Renal pelvis (tissue), 12 donors: ENCODE measurements at places on chromosomes 5 and 9.
A peak's percentile ranks its signal among the peaks of the same experiment; 100 is the strongest.

GRCh38 chr5:132873119-132873929 is at the start of gene LEAP2:
TSS of gene LEAP2 (plus strand) at chr5:132873668. CDS start at chr5:132873695, 27 bp downstream.
- DNase-seq = no peak

GRCh38 chr5:58358501-58359178 is 101.2 kb downstream of the PLK2 start:
- no peak for DNase-seq

GRCh38 chr9:86043999-86044398 is 55.4 kb downstream of the GOLM1 start:
- no peak for DNase-seq

DNA sequence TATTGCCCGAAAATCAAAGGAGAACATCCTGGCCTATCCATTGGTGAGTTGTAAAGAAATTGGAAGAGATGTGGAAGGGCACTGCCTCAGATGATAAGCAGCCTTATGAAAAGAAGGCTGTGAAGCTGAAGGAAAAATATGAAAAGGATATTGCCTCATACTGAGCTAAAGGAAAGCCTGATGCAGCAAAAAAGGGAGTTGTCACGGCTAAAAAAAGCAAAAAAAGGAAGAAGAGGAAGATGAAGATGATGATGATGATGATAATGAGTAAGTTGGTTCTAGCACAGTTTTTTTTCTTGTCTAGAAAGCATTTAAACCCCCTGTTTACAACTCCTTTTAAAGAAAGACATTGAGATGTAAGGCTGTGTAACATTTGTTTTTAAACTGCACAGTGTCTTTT is 59.8 kb upstream of the ZBED3 start:
- DNase-seq = no peak

DNA sequence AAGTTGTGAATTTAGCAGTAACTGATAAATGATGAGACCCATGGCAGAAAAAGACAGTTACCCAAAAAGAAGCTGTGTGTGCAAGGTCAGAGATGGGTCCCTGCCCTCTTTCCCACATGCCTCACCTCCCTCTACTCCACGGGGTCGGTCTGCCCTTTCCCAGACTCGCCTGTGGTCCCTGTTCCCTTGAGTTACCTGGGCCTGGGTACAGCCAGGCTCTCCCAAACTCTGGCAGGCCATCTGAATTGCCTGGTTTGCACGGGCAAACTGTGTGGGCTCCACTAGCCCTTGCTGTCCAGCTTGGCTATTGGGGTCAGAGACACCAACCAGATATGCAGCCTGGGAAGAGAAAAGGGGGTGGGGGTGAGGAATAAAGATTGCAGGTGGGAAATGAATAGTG is 18.4 kb upstream of the TPM2 start:
- DNase-seq = no peak

DNA sequence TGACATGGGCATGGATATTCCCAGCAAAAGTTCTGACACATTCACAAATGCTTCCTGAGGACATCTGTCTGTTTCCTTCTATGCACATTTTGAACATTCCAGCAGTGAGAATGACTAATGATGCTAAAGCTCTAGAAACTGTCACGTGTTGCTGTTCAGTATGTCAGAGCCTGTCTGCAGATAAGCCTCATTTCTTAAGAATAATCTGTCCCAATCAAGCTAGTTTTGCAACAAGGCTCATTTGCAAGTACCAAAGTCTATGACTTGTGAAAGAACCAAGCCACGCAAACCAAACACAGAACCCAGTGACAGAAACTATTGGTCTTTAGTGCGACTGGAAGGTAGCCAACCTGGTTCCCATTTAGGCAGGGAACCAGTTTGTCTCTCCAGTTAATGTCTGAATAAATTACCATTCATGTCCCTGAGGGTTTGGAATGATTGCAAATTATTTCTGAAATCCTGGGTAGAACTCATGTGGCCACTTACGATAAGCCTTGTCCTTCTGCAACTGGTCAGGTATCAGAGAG is 178.5 kb downstream of the C9orf152 start:
- DNase-seq = no peak

- no peak for DNase-seq
These were observed 43.5 kb downstream of the ADAMTS2 start for GRCh38 chr5:179301796-179302195.

GRCh38 chr9:78775696-78776295 is 478.9 kb downstream of the PSAT1 start:
- DNase-seq = no peak

GRCh38 chr9:97280755-97281330 is 26.6 kb upstream of the CCDC180 start:
- DNase-seq = no peak

GRCh38 chr9:138100711-138101350 is 223.2 kb downstream of the CACNA1B start:
- no peak for DNase-seq

DNA sequence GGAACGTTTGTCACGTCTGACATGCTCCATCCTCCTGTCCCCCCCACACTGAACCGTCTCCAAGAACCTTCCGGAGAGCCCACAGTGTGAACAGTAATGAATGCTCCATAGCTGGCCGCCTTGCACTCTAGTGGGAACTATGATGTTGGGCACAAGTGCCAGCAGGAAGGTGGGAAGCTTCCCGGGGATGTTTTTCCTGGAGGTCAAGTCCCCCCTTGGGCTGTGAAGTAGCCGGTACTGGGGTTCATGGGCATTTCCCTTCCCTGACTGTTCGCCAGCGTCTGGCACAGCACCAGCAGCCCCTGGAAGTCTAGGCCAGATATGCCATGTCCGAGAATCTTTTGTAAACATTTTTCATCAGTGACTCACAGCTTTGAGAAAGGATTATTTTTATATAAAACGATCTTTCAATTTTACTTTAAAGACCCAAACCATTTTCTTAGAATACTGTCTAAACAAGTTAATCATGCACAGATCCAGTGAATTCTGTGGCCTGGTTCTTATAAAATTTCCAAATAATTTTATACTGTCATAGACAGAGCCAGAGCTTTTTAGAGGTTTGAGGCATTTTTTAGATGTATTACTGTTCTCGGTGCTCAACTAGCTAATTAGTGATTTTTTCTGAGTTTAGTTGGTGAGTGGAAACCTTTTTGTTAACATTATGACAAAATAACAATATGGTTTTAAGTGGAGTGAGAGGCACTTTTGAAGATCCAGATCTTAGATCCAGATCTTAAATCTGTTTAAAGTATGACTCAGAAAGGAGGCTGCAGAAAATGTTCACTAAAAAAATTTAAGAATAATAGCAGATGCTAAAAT is 11.6 kb downstream of the ABL1 start:
- no peak for DNase-seq

DNA sequence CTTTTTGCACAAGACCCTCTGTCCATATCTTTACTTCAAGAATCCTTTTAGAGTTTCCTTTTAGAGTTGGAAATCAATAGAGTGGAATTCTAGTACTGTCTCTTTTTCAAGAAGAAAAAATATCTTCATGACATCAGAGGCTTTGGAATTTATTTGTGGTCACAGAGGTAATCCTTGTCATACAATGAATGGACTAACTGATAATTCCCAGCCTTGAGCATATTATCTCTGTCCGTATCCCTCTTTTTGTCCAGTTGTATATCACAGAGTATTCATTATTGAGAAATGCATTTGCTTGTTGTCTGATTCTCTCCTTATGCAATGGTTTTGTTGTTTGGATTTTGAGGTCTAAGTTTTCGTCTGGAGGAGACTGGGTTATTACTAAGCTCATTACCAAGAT is 82.0 kb upstream of the HAPLN1 start:
- no peak for DNase-seq

DNA sequence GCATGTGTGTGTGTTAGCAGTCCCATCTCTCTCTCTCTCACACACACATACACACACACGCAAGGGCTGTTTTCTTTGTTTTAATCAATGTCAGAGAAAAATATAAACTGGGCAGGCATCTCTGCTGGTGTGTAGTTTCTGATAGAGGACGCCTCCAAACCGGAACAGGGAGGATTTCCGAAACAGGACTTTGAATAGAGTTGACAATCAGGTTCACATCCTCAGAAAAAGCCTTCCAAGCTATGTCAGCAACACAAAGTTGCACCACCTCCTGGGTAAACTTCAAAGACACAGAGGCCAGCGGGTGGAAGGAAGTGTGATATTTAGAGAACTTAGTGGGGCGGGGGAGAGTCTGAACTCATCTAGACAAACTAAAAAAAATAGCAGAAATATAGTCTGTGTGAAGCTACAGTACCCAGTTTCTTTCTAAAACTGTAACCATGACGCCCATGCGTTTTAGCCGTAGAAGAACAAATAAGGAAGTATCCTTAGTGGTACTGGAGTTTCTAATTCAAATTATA is 1.2 kb downstream of the ST8SIA4 start:
- DNase-seq = peak; percentile 51

GRCh38 chr5:139958432-139959148 is 84.5 kb downstream of the NRG2 start:
- no peak for DNase-seq

DNA sequence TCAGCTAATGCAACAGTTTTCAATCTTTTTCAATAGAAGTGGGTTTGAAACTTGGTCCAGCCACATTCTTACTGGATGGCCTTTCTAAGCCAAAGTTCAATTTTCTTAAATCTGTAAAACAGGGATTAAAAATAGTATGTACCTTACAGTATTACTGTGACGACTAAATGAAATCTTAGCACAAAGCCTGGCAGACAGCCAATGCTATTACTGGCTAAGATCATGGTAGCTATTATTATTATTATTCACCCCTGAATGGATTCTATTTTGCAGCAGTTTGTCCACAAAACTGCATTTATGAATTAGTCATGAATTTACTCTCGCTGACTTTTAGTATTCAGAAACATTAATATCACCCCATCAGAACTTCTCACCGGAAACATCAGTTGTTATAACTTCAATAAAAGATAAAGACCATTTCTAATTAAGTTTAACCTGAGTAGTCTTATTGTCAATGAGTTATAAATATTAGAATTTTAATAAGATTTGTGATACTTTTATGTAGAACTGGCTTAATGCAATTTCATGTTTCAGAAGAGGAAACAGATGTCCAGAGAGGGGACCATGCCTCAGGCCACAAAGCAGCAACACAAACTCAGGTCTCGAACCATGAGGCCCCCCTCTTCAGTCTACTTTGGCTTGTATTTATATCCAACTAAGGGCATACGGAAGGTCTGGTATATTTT is 468.2 kb downstream of the ARHGEF28 start:
- no peak for DNase-seq

DNA sequence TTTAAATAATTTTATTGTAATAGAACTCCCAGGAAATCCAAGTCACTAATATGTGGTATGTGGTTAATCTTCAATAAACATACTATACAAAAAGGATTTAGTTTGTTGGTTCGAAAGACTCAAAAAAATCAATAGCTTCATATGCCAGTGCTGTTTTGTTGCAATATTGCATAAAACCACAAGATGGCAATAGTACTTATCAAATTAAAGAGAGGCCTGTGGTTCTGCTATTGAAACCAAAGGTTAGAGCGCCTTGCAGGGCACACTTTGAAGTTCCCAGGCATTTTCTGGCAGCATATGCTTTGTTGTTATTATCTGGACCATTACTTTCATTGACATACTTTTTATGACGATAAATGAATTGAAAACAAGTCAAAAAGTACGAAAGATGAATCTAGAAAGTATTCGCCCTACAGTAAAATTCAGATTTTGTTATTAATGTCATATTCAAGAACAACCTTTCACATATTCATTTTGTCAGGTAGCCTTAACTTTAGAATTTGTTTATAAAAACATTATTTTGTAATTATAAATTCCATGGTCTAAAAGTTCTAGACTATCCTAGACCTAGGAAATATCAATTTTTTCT is 316.3 kb downstream of the MCTP1 start:
- peak; percentile 64 for DNase-seq

DNA sequence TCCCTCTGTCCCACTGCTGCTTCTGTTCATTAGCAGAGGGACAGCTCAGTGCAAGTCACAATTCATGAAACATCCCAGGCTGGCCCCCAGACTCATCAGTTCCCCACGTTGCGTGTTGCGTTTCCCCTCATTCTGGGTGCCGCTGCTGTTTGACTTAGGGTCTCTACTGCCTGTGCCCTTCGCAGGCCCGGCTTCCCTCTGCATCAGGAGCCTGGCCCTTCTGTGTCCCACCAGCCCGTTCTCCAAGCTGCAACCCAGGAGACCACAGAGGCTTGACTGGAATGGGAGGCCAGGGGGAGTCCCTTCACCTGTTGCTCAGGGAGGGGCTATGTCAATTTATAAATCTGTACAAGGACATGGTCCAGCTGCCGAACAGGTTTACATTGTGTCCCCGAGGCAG is 53.9 kb upstream of the SUSD3 start:
- DNase-seq = no peak

DNA sequence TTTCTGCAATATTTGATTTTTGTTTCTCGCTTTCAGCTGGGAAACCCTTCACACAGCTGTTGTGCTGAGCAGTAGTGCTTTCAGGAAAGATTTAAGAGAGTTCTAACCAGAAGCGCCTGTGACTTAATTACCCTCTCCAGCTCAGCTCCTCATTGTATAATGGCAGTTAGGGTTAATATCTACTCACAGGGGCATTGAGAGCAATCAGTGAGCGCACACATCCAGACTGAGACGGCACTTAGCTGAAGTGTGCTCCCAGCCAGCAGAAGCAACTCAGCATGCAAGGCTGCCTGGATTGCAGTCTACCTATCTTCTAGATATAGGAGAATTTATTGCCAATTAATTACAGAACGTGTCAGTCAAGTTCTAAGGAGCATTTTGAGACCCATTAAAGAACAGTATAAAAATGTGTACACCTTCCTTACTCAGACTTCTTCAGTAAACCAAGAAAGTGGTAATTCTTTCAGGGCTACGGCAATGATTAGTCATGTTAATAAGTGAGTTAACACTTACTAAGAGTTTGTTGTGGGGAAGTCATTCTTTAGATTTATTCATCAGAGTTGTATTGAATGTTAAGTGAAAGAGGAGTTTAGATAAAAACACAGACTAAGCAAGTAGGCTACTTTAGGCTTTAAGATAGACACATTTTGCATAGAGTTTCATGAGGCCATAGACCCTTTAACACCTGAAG is 111.7 kb upstream of the PCAT7 start:
- DNase-seq = no peak

GRCh38 chr9:122252796-122253195 is 11.8 kb downstream of the RBM18 start:
- DNase-seq = no peak

- DNase-seq = no peak
These were observed 13.6 kb downstream of the TIMD4 start for GRCh38 chr5:156949424-156949823.

GRCh38 chr9:121292801-121293241 is 24.9 kb downstream of the GSN start:
- no peak for DNase-seq

DNA sequence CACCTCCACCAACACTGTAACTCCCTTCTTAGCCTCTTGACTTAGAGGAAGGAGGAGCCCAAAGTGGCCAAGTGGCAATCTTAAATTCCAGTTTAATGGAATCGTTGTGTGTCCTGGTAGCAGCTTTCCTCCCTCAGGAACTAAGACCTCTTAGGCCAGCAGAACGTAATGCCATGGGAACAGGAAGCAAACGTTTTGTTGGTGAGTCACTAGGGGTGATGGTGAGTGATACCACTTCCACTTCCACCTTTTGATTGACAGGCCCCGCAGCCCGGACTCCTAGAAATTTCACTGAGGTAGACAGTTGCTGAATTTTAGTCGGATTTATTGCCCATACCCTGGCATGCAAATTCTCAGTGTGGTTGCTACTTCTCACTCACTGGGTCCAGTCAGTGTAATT is 94.2 kb upstream of the FBN2 start:
- no peak for DNase-seq

GRCh38 chr9:83125671-83126070 is 62.7 kb upstream of the RASEF start:
- DNase-seq = no peak

GRCh38 chr5:5270958-5271785 is 131.0 kb downstream of the ADAMTS16 start:
- DNase-seq = peak; percentile 51

GRCh38 chr5:160921423-160922285 is 69.6 kb upstream of the ATP10B start:
- no peak for DNase-seq
